ENCODE measurements at places on chromosomes 2 and 18.

DNA sequence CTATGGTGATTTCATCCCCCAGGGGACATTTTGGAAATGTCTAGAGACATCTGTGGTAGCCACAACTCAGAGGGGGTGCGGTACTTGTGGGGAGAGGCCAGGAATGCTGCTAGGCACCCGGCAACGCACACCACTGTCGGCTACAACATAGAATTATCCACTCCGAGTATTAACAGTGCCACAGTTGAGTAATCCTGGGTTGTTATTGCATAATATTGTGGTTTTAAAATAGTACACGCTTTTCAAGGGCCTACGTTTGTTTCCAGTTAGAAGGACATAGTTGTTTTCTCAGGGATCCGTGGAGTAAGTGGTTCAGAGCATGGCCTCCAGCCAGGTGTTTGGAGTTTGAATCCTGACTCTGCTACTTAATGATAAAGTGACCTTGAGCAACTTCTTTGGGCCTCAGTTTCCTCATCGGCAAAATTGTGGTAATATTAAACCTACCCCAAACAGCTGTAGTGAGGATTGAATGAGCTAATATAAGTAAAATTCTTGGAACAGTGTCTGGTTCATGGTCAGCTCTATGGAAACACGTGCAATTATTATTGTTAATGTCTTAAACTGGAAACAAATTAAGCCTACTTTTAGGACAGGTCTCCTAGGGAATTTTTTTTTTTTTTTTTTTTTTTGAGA, 24.5 kb downstream of the CYP27A1 start:
- H3K4me1 ChIP-seq = peaks cover 12% of the 10 kb centered on the region
- DNase-seq = peak; percentile 86
- peak overlapping the region; percentile 3 for H3K27ac ChIP-seq
- no peak overlapping the region for H3K4me3 ChIP-seq
- no peaks in the 10 kb centered on the region for H3K36me3 ChIP-seq

- peak overlapping the region; percentile 100 for H3K27ac ChIP-seq
- H3K4me1 ChIP-seq = peaks cover 18% of the 10 kb centered on the region
- peak overlapping the region; percentile 90 for H3K4me3 ChIP-seq
- H3K36me3 ChIP-seq = no peaks in the 10 kb centered on the region
- H3K27me3 ChIP-seq = no peaks in the 10 kb centered on the region
Observed at GRCh38 chr18:3593381-3593903, 143.5 kb downstream of the TGIF1 start.

DNA sequence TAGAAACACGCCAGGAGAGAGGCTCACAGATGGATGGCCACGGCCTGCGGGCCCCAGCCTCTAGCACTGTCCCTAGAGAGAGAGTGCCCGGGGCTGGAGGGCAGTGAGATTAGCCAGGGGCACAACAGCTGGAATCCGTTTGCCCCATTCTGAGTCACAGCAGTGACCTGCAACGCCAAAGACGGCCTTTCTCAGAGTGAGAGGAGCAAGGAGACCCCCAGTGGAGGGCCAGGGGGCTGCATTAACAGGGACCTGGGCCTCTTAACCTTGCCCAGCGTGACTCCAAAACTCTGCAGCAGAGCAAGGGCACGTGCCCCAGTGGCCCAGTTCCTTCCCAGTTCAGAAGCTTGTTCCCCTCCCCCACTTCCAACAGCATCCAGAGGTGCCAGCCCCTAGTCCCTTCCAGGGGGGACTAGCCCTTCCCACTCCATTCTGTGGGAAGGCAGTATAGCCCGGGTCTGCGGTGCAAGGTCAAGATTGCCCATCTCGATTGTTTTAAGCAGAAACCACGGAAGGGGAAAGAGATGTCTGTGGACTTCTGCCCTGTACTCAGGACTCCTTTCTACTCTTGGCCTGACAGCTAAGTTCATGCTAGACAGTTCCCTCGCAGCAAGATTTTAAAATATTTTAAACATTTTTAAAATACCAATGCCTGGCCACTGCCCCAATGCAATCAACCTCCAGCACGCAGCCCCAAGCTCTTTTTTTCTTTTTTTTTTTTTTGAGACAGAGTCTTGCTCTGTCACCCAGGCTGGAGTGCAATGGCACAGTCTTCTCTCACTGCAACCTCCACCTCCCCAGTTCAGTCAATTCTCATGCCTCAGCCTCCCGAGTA, 50.9 kb upstream of the BIN1 start:
- H3K27me3 ChIP-seq = no peaks in the 10 kb centered on the region
- H3K27ac ChIP-seq = no peak overlapping the region
- H3K4me1 ChIP-seq = peaks cover 8% of the 10 kb centered on the region
- H3K36me3 ChIP-seq = no peaks in the 10 kb centered on the region
- peak; percentile 70 for DNase-seq

GRCh38 chr18:56413862-56414261, 224.5 kb downstream of the TXNL1 start:
- no peak overlapping the region for H3K27ac ChIP-seq
- H3K4me1 ChIP-seq = no peaks in the 10 kb centered on the region
- H3K27me3 ChIP-seq = no peaks in the 10 kb centered on the region

DNA sequence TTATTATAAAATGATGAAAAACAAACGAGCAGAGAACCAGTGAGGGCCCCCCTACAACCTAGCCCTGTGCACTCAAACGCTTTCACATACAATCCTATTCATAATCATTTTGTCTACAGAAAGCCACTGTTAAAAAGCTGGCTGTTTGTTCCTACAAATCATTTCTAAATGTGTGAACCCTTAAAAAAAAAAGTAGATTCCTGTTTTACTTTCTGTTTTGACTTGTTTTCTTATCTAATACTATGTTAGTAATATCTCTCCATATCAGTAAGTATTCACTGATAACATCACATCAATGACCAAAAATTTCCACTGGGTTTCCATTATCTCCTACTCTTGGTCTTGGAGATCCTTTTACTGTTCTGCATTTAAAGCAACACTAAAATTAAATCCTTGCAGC, 128.8 kb upstream of the TTC39C start:
- no peak overlapping the region for H3K4me3 ChIP-seq
- H3K36me3 ChIP-seq = no peaks in the 10 kb centered on the region
- H3K27me3 ChIP-seq = no peaks in the 10 kb centered on the region
